CD4-positive, alpha-beta T cell treated with Interferon gamma for 1 hour (primary cell): ENCODE measurements at places on chromosomes 12 and 14.

DNA sequence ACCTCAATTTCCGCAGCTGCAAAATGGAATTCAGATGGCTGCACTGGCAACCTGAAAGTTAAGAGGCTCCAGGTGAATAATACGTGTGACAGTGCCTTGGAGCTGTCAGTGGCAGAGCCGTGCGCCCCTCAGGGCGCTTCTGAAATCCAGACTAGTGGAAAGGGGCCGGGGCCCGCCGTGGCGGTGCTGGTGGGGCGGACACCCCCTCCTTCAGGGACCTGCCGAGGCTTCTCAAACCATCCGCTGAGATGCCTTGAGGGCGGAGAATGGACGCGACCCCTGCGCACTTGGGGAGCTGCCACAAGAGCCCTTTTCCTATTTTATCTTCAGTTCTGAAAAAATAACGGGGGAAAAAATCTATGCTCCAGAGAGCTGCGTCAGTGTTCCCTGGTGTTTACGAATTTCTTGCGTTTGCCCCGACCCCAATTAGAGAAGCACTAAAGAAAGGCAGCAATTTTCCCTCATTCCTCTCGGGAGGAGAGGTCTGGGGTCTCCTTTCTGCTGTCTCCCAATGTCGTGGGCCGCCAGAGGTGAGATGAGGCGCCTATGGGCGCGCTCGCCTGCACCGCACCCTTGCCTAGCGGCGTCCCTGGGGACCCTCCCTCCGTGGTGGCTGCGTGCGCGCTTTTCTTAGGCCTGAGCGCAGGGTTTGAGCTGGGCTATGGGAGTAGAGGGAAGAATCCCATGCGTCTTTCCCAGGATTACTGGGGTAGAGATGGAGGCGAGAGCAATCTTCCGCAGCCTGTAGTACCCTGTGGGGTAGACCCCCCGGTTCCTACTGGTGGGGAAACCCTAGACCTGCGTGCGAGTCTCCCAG, 2.2 kb downstream of the NOS1 start:
- DNase-seq, result no peak

GRCh38 chr12:102438827-102439210, 41.5 kb downstream of the IGF1 start:
- no peak for DNase-seq

- no peak for DNase-seq
These were observed 171.3 kb upstream of the NTF3 start for GRCh38 chr12:5260591-5261086.

GRCh38 chr14:100304825-100305323, 1.4 kb downstream of the SLC25A29 start:
- no peak for DNase-seq

GRCh38 chr12:59600171-59600570, 4.3 kb downstream of the SLC16A7 start:
- DNase-seq, result no peak
